NCI-H446 (cell line): ENCODE measurements at places on chromosomes 7 and 10.

GRCh38 chr7:116098175-116098574 lies 67.6 kb upstream of the TFEC start:
- no peak for DNase-seq

- DNase-seq = no peak
Observed at GRCh38 chr7:69367780-69368179, 230.5 kb upstream of the AUTS2 start.

- DNase-seq = peak; percentile 14
Observed at GRCh38 chr10:14736600-14737081, 38.1 kb downstream of the FAM107B start.

DNA sequence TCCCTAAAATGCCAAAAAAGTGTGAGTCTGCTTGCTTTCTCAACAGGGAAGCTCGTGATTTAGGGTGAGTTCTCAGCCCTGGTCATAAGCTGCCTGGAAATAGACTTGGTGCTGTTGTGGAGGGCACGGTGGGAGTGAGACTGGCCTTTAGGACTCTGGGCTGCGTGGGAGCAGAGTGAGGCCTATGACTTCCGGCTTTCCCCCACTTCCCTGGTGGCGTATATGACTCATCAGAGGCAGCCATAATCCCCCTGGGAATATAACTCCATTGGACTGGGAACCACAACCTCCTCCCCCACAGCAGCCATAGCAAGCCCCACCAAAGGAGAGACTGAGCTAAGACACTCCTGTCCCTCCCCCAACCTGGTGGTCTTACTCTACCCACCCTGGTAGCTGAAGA lies 95.0 kb downstream of the PON1 start:
- no peak for DNase-seq

DNA sequence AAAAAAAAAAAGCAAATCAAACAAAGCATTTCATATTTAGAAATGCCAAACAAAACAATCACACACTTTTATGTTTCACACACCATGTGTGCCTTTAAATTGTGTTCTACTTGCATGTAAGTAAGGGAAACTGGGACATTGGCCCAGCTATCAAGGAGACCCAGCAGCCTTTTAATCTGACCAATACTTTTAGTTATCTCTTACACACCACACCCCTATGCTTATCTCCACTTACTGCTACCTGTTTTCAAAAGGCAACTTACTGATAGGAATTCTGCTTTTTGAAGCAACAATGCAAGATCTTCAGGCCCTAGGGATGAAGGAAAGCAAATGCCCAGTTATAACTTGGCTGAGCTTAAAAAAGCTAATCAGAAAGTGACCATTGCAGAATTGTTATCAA lies 1244.8 kb upstream of the SORCS1 start:
- DNase-seq = no peak

DNA sequence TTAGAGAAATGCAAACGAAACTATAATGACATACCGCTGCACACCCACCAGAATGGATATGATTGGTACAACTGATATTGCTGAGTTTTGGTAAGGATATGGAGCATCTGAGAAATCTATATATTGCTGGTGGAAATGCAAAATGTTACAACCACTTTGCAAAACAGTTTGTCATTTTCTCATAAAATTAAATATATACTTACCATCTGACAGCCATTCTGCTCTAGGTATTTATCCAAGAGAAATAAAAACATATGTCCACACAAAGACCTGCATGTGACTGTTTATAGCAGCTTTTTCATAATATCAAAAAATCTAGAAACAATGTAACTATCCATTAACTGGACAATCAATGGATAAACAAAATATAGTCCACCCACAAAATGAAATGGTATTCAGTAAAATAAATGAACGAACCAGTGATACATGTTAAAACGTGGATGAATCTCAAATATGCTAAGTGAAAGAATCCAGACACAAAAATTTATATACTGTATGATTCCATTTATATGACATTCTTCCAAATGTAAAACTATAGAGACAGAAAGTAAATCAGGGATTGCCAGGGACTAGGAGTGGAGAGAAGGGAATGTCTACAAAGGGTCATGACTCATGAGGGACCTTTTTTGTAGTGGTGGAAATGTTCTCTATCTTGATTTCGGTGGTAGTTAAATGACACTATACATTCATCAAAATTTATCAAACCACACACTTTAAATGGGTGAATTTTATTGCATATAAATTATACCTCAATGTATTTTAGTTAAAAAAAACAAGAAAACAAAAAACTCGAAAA lies 312.0 kb upstream of the GLI3 start:
- DNase-seq = no peak

DNA sequence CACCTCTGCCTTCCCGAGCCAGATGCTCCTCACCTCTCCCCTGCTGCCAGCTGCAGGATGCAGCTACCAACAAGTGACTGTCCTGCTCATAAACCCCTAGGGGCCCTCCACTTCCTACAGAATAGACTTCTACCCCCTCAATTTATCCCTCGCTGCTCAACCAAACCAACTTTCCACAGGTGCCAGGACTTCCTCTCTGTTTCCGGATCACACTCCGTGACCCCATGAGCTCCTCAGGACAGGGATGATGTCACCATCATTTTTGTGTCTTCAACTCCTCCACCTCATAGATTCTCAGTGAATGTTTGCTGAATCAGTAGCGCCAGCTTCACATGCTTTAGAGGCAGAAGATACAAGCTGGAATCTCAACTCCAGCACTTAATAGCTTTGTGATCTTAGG lies 25.8 kb upstream of the ADRB1 start:
- DNase-seq = no peak
